Hypothalamus (tissue), 51 donors: ENCODE measurements at places on chromosomes 5 and 9.

GRCh38 chr9:35697486-35697885 lies 7.8 kb upstream of the TPM2 start:
- DNase-seq: no peak

DNA sequence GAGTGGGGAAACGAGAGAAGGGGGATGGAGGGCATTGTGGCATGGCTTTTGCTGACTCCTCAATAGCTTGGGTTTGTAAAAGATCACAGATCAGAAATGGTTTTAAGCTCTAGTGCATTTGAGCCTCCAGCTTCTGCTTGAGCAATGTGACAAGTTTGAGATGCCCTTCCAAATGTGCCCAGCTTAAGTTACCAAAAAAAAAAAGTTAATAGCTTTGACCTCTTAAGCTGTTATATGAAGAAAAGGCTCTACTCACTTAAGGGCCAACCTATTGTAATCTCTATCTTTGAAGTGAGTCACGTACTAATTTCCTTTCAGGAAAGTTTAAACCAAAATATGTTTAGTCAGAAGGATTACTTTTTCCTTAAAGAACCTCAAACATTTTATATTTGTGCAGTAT lies 428.8 kb upstream of the ACTBL2 start:
- no peak for DNase-seq

DNA sequence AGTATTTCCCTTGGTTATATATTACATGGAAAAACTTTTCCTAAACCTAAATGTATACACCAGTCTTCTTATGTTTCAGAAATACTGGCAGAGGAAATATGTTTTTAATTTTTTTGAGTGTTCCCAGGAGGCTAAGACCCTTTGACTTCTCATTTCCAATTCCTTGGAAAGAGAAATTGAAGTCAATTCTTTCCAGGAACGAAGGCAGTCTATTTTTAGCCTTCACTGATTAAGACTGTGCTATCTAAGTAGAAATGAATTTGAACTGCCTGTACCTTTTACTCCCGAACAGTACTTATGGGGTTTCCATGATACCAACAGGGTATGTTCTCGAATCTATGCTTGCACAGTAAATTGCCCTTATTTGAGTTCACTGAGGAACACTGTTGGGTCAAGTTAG lies 340.3 kb upstream of the CD180 start:
- no peak for DNase-seq

GRCh38 chr5:82413302-82414040 lies 135.3 kb upstream of the RPS23 start:
- DNase-seq: no peak

GRCh38 chr5:27313549-27313948 lies 275.2 kb upstream of the CDH9 start:
- DNase-seq: no peak

- no peak for DNase-seq
Observed at GRCh38 chr5:31049936-31050704, 143.4 kb upstream of the CDH6 start.

DNA sequence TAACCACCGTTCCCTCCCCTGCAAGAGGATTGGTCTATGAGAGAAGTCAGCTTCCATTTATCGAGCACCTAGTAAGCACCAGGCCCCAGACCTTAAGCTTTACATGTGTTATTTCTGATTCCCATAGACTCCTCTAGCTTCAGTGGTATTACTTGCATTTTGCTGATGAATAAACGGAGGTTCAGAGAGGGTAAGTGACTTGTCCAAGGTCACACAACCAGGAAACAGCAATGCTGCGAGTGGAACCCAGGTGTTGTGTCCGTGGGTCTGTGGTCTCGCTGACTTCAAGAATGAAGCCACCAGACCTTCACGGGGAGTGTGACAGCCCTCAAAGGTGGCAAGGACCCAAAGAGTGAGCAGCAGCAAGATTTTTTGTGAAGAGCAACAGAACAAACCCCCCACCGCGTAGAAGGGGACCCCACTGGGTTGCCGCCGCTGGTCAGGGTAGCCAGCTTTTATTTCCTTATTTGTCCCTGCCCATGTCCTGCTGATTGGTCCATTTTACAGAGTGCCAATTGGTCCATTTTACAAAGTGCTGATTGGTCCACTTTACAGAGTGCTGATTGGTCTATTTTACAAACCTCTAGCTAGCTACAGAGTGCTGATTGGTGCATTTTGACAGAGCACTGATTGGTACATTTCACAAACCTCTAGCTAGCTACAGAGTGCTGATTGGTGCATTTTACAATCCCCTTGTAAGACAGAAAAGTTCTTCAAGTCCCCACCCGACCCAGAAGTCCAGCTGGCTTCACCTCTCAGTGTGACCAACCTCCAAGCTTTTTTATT lies 29.1 kb upstream of the KCNIP1 start:
- DNase-seq: no peak

- DNase-seq: no peak
Observed at GRCh38 chr9:96498796-96499195, 48.8 kb downstream of the HABP4 start.

- no peak for DNase-seq
Observed at GRCh38 chr9:91004992-91005391, 203.4 kb downstream of the SYK start.

- DNase-seq: no peak
Observed at GRCh38 chr9:82805027-82805426, 257.9 kb downstream of the RASEF start.

GRCh38 chr9:136922540-136922939 lies 22.0 kb downstream of the FBXW5 start:
- DNase-seq: no peak

DNA sequence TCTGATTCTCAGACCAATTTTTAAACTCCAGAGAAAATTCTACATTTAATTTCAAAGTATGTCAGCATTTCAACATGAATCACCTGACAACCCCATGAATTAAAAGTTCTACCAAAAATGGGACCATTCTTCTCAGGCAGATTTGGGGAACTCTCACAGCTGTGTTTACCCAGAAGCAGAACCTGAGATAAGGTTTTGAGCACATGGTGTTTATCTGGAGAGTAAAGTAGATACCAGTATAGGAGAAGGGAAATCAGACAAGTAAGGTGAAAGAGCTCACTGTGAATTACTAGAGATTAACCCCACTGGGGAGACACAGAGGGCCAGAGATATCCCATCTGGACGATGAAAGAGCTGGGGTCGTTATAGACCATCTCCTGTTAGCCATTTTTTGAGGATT lies 729.1 kb downstream of the DNAH5 start:
- DNase-seq: no peak

- DNase-seq: no peak
Observed at GRCh38 chr9:26175264-26175663, 497.0 kb upstream of the TUSC1 start.

DNA sequence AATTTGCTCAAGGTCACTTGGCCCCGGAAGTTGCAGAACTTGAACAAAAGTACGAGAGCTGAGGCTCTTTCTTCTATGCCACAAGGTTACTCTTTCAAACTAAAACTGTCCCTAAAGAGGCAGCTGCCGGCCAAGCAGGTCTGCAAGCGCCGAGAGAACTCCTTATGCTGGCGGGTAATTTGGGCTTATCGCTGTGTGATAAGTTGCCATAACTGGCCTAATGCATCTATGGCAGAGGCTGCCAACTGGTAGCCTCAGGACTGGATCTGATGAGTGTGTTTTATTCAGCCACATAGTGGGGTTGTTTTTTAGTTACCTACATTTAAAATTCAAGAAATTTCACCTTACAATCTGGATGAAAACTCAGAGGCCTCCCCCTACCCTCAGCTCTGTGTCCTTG lies 68.1 kb upstream of the SPOCK1 start:
- no peak for DNase-seq

- no peak for DNase-seq
Observed at GRCh38 chr5:107812570-107813141, 141.9 kb upstream of the EFNA5 start.

DNA sequence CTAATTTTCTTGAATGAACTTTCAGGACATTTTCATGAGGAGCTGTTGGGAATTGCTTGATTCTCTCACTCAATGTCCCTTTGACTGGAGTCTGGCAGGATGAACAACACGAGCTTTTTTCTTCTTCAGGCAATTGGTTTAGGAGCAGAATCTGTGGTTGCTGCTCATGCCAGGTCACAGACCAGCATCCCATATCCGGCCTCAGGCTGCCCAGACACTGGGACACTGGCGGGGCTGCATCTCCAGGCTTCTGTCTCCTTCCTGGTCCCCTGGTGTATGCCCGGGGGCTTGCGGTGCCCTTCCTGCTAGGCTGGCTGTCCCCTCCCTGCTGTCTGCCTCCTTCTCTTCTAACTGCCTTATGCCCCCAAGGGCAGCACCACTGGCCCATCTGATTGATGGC lies 311.5 kb upstream of the DAP start:
- no peak for DNase-seq

- DNase-seq: no peak
Observed at GRCh38 chr5:134046801-134047686, 42.3 kb upstream of the VDAC1 start.

DNA sequence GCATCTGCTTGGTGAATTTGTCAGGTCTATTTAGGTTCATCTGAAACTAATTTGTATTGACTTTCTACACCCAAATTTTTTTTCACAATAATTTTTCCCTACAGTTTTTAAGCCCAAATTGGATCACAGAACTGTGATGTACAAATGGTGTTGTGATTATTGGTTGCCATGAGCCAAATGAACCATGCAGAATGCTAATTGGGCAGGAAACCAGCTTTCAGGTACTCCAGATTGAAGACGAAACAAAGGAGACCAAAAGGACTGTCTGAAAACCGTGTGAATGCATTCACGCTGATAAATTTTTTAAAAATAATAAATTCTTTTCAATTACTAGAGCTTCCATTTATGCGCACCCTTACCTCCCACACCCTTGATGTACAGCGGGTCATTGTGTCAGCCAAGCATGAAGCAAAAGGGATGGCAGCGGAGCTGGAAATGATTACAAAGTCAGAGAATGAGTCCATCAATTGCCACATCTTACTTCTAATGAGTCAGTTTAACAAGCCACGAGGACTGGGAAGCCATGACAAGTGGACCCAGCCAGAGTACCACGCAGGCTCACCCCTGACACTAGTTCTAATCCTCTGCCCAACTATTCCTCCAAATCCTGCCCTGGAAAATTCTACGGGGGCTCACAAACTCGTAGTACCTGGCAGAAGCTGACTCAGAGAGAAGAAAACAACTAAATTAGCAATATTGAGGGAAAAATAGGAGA lies 66.5 kb downstream of the SEMA6A start:
- no peak for DNase-seq

DNA sequence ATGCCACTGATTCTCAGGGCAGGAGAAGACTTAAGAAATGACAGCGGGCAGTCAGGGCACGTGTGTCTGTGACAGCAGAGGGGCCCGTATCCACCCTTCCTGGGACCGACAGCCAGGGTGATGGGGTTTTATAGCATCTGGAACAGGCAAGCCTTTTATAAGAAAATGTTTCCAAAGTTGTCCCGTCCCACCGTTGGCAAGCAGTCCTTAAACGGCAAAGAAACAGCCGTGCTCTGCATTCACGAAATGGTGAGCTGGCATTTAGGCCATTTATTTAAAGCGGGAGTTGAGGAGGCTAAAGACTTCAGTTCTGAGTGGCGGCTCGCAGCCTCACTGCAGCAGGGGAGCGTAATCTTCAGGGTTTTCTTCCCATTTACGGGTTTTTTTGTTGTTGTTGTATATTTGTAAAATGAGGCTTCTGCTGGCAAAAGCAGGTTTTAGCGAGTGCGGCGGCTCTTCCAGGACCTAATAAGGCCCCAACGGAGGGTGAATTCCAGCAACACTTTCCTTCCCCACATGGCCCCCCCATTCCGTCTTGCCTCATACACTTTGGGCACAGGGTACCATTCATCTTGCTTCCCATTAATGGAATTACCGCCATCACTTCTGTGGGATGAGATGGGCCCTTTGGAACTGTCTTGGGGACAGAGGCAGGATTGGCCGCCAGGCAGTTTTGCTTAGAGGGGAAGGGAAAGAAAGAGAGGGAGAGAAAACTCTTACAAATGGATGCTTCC lies 15.8 kb downstream of the NEK6 start:
- no peak for DNase-seq

DNA sequence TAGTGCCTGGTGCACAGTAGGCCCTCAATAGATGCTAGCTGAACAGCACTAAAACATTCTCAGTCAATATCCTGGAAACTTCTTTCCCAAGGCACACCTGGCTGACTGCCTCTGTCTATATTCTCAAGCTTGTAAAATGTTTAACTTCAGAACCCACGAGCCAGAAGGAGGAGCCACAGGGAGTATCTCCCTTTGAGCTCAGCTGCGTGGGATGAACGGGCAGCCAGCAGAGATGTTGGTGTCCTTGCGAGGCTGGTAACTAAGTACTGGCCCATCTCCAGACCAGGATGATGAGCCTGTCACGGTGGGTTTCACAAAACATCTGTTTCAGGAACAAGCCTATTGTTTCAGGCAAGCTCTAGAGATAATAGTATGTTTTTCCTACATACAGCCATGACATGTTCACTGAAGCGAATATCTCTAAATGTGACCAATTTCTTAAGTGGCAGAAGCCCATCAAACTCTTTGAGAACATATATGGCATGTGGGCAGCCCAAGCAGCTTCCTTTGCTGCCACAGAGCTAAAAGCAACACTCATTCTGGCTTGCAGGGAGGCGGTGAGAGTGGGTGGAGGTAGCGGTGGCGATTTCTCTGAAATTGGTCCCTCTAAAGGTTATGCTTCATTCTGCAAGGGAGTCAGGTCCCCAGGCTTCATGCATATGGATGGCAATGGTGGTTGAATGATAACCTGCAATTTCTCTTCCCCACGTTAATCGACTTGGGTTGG lies 206.2 kb downstream of the TTLL11 start:
- DNase-seq: no peak

- no peak for DNase-seq
Observed at GRCh38 chr9:73869264-73869663, 627.9 kb upstream of the RORB start.

GRCh38 chr9:93653760-93654159 lies 77.4 kb downstream of the PHF2 start:
- DNase-seq: no peak

DNA sequence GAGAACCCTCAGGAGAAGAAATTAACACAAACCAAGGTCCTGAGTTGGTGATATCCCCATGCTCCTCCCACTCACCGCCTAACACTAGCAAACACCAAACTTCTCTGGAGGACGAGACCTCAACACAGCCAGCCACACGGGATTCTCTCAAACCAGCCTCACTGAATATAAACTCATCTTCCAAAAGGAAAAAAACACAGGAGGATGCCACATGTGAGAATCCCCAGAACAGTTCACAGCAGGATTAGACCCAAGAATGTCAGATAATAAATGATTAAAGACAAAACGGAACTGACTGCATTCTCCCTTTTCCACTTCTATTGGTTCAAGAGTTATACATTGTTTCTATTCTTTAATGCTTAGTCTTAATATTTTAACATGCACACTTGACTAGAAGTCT lies 89.2 kb downstream of the LPAR1 start:
- DNase-seq: no peak

- DNase-seq: no peak
Observed at GRCh38 chr9:113564498-113565237, 101.1 kb downstream of the RGS3 start.

DNA sequence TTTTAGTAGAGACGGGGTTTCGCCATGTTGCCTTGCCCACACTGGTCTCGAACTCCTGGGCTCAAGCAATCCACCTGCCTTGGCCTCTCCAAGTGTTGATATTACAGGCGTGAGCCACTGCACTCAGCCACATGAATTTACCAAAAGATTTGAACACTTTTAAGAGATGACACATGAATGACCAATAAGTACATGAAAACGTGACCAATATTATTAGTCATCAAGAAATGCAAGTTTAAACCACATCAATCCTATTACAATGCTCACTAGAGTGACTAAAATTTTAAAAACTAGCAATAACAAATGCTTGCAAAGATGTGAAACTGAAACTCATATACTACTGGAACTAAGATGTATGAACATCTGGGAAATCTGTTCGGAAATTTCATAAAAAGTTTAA lies 54.3 kb downstream of the NR6A1 start:
- no peak for DNase-seq

- DNase-seq: no peak
Observed at GRCh38 chr5:53473633-53474032, 6.8 kb upstream of the FST start.
